ENCODE measurements at places on chromosomes 5 and 9.

GRCh38 chr5:145510769-145511168 lies 324.4 kb downstream of the PRELID2 start:
- no peak for DNase-seq

- no peak for DNase-seq
These were observed 236.5 kb downstream of the DMRTA1 start for GRCh38 chr9:22682961-22683699.

- DNase-seq, result no peak
These were observed 65.2 kb upstream of the RANBP3L start for GRCh38 chr5:36366883-36367282.

GRCh38 chr5:53369681-53370080 lies 110.7 kb upstream of the FST start:
- no peak for DNase-seq

DNA sequence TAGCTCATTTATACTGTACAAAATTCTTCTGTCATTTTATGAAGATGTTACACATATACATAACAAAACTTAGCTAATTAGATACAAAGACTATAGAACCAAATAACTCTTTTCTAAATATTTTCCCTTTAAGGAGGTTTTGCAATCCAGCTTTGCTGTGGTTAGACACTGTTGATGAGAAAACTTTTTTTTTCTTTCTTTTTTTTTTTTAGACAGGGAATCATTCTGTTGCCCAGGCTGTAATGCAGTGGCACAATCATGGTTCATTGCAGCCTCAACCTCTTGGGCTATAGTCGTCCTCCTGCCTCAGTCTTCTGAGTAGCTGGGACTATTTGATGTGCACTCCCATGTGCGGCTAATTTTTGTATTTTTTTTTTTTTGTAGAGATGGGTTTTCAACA lies 38.5 kb upstream of the CDKN2B start:
- DNase-seq, result no peak

DNA sequence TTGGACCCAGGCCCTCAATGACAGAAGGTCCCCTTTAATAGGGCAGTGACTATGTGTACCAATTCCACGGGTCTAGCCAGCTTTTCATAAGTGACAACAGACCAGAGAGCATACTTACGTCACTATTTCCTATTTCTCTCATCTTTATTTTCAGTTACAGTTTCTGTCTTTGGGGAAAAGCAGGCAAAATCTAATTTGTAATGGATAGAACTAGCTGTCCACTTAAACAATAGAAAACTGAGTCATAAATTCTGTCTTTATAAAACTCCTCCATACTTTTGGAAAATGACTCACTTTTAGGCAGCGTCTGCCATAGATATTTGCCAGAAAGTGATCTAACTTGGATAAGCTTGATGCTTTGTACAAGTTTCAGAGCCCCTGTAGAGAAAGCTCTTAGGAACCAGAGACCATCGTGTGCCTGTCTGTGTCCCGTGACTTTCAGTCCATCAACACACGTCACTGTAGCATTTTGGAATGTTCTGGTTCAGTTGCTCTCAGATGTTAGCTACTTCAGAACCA lies 101.9 kb downstream of the F2RL2 start:
- DNase-seq, result no peak

DNA sequence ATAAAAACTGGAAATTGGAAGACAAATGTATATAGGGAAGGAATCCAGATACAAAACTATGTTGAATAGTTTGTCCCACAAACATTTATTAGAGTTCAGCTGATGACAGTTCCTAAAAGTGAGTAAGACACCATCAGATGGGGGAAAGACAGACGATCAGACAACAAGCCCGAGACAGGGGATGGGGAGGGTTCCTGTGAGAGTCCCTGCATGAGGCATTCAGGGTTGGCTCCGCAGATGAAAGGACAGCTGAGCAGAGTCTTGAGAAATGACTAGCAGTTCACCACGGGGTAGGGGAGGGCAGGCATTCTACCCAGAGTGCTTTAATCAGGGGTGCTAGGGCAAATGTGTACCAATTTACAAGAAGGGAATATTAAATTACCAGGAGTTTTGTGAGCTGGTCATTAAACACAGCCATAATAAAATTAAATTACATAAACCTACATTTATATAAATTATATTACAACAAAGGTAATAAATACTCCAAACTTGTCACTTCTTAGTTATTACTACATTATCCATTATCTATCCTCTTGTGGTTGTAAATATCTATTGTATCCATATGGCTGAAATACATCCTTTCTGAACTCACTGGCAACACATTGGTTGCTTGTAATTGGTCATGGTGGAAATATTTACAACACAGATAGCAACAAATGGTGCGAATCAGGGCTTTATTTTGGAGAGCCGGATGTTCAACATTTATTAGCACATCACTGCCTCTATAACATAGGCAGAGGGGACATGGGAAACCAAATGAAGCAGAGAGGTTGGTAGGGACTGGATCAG lies 27.8 kb downstream of the TNFSF15 start:
- peak; percentile 28 for DNase-seq

GRCh38 chr9:81477669-81478068 lies 211.7 kb downstream of the TLE1 start:
- no peak for DNase-seq

- no peak for DNase-seq
These were observed 33.2 kb downstream of the SLC36A1 start for GRCh38 chr5:151480384-151481293.

DNA sequence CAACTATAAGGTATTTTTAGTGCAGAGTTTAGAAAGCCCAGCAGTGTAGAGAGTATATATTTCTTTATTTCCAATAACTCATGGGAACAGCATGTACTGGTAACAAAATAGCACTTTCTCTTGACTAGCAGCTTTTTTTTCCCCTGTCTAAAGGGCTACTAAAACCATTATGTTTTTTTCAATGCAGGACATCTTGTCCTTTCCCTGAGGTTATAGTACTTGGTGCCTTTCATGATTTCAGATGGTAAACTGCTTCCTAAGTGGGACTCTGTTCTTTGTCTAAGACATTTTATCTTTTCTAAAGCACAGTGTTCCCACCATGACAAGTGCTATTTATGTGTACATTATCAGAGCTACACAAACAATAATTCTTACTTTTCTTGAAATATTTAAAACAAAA lies 122.3 kb downstream of the SLC24A2 start:
- no peak for DNase-seq

DNA sequence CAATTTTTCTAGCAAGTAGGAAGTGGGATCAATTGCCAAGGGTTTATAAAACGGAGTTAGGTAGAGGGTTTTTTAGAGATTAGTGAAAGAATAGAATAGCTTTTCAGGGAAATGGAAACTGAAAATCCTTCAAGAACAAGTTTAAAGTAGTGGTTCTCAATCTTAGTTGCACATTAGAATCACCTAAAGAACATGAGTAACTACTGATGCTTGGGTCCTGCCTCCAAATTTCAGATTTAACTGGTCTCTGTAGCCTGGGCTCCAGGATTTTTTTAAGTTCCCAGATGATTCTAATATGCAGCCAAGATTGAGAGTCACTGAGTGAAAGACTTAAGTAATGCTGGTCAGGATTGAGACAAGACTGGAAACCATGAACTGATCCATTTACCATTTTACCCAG lies 20.5 kb downstream of the ELOVL7 start:
- no peak for DNase-seq

DNA sequence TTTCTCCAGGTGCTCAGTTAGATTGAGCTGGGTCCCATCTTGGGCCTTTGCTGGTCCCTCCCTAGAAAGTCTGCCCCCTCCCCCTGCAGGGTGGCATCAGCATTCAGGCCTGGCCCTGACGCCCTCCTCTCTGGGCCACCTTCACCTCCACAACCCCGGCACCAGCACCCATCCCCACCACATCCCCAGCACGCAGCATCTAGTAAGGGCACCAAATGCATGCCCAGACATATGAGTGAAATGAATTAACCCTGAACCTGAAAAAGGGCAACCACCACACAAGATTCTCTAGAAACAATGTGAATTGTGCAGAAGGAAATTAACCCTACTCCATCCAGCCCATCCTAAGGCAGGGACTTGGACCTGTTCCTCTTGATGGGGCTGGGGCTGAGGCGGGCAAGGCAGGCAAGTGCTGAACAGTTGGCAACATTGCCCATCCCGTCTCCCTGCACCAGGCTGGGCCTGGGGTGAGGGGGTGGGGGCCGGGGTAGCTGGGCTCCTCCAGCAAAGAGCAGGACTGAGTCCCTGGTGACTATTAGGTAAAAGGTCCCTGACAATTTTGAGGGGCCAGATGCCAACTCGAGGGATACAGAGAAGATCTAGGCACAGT lies 125.9 kb downstream of the KCNIP1 start:
- no peak for DNase-seq

DNA sequence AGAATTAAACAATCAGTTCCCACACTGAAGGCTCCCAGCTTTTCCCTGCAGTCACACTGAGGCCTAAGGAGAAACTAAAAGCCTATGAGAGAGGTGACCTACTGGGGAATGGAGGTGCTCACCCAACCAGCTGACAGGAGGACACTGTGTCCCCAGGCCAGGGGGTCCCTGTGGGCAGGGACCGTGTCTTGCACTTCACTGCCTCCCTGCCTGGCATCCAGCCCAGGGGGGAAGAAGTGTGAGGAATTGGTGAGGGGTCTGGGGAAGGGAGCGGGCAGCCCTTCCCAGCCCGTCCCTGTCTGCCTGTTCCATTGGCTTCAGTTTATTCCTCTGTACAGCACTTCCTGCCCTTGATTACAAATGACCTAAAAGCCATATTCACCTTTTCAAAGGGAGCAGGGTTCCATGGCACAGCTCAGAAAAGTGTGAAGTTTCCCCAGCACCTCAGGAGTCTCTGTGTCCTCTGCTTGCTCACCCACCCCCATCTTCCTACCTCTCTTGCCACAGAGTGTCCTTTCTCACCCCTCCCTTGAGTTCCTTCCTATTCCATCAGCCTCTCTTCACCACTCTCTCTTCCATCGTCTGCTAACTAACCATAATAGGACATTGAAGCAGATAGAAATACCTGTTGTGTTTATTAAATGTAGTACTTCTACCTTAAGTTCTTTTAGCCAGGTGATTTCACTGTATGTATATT lies 12.9 kb downstream of the OTULINL start:
- no peak for DNase-seq

GRCh38 chr5:113330533-113331208 lies 104.1 kb downstream of the TSSK1B start:
- DNase-seq, result no peak

GRCh38 chr5:59428391-59428790 lies 465.1 kb downstream of the PDE4D start:
- no peak for DNase-seq

DNA sequence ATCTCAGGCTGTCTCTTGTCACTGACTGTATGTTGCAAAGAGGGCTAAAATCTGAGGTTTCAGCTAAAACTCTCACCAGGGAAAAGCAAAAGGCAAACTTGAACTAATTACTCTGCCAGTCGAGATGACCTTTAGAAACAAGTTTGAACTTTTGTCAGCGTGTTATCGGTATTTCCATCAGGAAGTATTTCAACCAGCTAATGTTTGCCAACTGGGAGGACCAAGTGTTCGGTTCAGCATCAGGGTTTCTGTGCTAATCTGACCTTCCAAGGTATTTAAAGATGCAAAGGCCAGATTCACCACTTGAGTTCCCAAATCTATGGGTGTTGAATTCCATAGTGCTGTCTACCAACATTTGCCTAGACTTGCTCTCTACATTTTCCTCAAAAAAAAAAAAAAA lies 230.5 kb downstream of the SLIT3 start:
- DNase-seq, result no peak

DNA sequence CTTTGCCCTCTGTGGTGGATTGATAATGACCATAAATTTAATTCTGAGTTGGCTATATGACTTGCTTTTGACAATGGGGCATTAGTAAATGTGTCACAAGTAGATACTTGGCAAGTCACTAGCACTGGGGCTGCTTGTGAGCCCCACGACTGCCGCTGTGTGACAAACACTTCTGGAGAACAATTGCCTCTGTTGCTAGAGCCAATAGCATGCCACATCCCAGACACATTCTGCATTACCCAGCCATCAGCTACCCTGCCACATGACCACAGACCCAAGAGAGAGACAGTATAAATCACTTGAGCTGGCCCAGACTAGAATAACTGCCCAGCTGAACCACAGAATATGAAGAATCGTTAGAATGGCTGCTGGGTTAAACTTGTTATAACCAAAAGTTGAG lies 753.2 kb upstream of the DMAC1 start:
- no peak for DNase-seq

DNA sequence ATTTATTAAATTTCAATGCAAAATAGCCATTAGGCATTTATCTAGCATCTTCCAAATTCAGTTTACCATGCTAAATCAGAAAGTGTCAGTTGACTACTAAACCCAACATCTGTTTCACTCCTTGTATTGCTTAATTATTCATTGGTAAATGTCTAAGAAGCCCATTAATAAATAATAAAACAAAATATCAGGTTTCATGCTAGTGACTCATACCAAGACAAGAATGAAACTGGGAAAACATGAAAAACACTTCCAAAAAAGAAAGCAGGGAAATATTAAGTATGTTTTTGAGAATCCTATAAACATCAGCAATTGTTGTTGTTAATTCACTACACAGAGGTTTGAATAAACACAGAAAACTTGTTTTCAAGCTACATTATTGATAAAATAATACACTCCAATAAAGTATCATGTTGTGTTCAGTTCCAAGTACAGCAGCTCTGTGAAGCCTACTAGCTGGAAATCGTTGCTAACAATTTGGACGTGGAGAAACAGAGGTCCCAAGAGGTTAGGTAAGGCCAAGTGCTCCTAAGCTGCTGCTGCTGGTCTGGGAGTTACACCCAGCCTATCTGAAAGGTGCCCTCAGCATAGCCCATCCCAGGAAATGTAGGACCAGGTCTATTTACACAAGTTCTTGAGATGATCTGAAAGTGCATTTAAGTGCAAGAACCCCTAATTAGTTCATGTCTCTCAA lies 78.8 kb downstream of the GNAQ start:
- no peak for DNase-seq

DNA sequence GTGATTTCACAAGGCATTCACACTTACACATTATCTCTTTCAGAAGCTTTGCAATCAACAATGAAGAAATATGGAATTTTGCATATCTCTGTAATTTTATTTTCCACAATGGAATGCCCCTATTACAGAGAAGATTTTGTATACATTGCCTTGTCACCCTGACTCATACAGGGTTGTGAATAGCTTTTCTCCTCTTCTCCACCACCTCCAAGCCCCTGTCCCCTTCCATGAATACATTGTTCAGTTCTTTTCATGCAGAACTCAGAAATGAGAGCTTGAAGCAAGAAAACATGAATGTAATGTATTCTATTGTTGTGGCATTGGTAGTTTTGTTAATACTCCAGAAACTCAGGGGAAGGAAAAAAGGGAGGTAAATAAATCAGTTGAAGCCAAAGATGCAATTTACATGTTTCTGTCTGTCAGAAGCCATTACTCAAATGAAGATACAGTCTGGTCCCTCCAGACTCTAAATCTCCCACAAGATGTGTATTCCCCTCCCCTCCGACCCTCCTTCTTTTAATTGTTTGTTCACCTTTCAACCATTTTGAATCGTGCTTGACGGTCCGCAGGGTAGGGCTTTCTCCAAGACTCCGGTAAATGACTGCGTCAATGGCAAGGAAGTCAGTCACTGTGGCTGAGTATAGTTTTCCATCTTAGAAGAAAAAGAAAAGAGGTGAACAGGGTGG lies 86.1 kb downstream of the SEMA6A start:
- no peak for DNase-seq

GRCh38 chr5:171965745-171966144 lies 40.7 kb downstream of the FBXW11 start:
- DNase-seq, result no peak

GRCh38 chr5:177405312-177405711 lies 4.1 kb downstream of the F12 start:
- DNase-seq, result no peak

Data from activated T-cell treated with anti-CD3 and anti-CD28 coated beads, Interleukin-2, amount 50 U/mL, for 1 hour (primary cell).